ENCODE measurements at places on chromosomes 1 and 21. TPM values are rescaled to one million over a fixed set of nuclear protein-coding genes. Genes with fewer than 3 reads are reported as not detected.

- DNase-seq = peak; percentile 80
These were observed 495 bp downstream of the PI4KB start for GRCh38 chr1:151326619-151327222.

Gene LCE1F
- not detected for polyA plus RNA-seq

Gene SPRR2F
- polyA plus RNA-seq = not detected

DNA sequence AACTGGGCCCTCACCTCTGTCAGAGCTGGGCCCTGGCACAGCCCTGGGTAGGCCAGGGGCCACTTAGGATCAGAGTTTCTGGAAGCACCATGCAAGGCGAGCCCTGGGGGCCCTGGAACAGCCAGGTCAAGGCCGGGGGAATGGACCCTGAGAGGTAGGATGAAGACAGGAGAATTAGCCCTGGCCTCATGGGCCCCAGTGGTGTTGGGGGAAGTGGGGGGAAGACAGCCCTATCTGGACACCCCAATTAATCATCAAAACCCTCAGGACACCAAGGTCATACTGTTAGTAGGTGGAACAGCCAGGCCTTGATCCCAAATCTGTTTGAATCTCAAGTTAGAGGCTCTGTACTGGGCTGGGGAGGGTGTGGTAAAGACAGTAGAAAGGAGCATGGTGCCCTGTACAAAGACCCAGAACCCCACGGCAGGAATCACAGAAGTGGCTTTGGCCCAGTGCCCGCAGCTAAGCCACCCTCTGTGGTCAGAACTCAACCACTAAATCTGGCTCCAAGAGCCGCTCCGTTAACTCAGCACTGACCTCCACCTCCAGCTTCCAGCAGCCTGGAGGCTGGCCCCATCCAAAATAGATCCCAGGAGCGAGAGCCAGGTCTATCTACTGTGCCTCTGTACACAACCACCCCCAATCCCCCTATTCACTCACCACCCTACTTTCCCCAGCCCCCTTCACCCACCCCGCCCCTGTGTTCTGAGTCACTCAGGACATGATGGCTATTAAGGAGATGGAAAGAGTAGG lies 14.0 kb upstream of the TRIM63 start:
- no peak for DNase-seq

Gene MRPL24
- polyA plus RNA-seq = 73.1 TPM

GRCh38 chr1:56917356-56917755 lies 48.5 kb downstream of the C8B start:
- no peak for DNase-seq

- peak; percentile 91 for DNase-seq
These were observed 2.2 kb downstream of the TCEA3 start for GRCh38 chr1:23422241-23422877.

- no peak for DNase-seq
These were observed 3.9 kb upstream of the CLCA1 start for GRCh38 chr1:86464819-86465218.

Gene AGMAT
- polyA plus RNA-seq = 1.4 TPM

DNA sequence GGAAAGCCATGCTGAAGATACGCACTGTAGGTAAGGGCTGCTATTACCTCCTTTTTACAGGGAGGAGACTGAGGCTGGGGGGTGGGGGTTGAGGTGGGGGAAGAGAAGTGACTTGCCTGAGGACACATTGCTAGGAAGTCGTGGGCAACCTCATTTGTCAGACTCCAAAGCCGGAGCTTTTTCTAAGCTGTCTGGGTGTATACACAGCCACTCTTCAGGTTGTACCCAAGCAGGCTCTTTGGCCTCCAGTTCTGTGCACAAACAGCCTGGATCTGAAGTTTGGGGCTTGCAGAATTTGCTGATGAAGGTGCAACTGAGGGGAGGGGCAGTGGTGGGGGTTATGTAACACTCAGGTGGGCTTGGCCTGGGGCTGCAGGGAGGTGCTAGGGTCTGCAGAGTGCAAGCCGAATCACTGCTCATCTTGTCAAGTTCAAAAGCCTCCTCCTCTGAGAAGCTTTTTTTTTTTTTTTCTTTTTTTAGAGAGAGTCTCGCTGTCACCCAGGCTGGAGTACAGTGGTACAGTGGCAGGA lies 16.9 kb downstream of the TINAGL1 start:
- DNase-seq = no peak

DNA sequence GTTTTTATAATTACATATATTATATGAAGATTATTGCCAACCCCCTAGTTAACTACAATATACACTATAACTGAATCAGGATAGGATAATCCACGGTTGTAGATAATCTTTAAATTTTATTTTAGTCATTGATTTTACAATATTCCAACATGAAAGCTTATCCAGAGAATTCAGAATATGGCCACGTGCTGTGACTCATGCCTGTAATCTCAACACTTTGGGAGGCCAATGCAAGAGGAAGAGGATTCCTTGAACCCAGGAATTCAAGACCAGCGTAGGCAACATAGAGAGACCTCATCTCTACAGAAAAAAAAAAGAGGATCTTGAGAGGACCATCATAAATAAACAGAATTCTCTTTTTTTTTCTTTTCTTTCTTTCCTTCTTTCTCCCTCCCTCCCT lies 119.6 kb upstream of the CACYBP start:
- no peak for DNase-seq

DNA sequence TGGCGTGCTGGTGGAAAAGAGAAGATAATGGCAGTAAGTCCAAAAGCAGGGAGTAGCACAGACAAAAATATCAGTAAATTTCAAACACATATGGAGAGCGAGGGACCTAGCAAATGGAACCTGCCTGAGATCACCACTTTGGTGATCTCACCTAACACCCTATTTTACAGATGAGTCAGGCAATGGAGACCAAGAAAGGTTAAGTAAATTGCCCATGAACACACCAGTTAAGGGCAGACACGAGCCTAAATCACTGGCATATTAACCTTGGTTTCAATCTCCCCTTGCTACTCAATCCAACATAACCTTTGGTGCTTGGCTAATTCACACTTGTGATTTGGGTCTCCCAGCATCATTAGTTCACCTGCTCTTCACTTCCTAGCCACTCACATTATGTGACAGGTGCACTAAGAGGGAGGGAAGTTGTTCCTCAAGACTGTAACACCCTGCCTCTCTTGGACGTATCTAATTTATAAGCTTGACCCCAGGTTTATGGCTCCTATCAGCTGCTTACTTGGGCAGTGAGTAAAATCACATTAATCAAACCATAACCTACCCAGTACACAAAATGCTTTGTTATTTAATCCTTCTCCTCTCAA lies 11.5 kb downstream of the ZNF697 start:
- DNase-seq = no peak

DNA sequence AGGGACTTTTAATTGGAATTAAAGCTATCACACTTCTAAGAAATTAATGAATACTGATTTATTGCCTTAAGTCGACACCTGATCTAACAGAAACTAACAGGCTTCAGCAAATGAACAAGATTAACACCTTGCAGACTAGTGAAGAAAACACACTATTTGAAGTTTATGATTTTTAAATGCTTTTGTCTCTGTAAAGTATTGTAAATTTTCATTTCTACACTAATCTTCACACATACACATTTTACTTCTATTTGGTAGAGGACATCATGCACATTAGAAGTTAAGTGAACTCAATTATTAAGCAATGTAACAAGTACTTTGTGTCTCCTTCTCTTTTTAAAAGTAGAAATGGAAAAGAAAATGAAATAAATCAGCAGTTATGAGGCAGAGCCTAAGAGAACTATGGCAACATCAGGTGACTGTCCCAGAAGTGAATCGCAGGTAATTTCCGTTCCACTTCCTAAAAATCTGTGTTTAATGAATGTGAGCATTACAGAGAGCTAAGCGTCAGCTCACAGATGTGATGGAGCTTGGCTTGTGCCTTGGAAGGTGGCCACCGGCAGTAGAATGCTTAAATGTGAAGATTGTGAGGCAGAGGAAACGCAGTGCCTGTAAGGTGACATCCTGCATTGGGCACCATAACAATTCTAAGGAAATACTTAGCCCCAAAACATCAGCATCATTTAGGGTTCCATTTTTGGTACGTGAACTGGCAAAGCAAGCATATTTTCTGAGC lies 1.2 kb downstream of the PRMT2 start:
- DNase-seq = no peak

- DNase-seq = no peak
These were observed 22.7 kb downstream of the NDUFS5 start for GRCh38 chr1:39048745-39049370.

DNA sequence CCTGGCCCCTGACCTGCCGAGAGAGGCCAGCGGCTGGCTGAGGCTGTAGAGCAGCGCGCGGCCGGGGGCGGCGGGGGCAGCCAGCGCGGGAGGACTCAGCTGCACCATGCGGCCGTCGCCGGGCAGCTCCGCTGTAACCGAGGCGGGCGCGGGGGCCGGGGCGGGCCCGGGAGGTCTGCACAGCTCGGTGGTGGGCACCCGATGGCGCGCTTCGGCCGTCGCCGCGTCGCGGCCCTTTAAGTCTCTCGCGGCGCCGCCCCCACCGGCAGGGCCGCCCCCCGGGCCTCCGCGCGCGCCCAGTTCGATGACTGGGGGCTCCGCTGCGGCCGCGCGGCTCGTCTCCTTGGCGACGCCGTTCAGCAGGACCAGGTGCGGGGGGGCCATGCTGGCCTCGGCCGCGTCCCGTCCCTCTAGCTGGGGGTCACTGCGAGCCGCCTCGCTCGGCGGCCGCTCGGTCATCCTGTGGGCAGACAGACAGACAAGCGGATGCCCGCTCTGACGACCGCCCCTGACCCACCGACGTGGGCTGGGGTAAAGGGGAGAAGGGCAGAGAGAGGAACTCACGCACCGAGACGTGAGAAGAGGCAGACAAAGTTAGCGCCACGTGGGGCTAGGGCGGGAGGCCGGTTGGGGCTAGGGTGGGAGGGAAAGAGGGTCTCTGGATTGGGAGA lies 6.5 kb downstream of the TAL1 start:
- no peak for DNase-seq

DNA sequence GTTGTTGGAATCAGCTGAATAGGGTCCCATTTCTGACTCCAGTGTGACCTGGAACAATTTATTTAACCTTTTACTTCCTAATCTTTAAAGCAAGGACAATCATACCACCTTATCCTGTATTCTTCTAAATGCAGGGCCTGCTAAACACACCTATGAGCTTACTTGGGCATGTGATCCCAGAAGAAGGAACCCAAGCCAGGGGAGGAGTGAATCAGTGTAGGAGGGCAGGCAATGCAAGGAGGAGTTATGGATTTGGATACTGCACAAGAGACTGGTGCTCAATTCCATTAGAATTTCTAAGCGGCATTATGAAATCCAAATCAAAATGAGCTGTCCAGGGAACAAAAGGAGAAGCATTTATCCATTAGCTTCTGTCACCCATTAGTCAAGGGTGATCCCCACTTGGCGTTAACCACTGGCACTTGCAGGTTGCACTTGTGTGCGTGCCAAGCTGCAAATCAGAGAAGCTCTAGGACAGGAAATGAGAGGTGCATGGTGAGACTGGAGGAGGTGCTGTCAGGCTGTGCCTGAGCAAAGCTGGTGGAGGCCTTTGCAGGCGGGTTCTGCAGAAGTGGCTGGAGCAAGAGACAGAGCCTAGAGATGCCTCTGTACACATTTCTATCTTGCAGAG lies 297.2 kb upstream of the PLXNA2 start:
- DNase-seq = no peak

Gene CD48
- 1.7 TPM for polyA plus RNA-seq

- no peak for DNase-seq
These were observed 2.5 kb upstream of the ELAVL4 start for GRCh38 chr1:50106095-50106761.

Gene URB2
- 2.1 TPM for polyA plus RNA-seq

- DNase-seq = no peak
These were observed 321.4 kb downstream of the AJAP1 start for GRCh38 chr1:4975856-4976255.

Gene KHDC4
- 6.8 TPM for polyA plus RNA-seq

GRCh38 chr1:88985032-88985431 lies 7.4 kb downstream of the KYAT3 start:
- DNase-seq = no peak

GRCh38 chr1:59645893-59646292 lies 168.9 kb upstream of the HOOK1 start:
- DNase-seq = no peak

Gene UBL4B
- polyA plus RNA-seq = not detected

DNA sequence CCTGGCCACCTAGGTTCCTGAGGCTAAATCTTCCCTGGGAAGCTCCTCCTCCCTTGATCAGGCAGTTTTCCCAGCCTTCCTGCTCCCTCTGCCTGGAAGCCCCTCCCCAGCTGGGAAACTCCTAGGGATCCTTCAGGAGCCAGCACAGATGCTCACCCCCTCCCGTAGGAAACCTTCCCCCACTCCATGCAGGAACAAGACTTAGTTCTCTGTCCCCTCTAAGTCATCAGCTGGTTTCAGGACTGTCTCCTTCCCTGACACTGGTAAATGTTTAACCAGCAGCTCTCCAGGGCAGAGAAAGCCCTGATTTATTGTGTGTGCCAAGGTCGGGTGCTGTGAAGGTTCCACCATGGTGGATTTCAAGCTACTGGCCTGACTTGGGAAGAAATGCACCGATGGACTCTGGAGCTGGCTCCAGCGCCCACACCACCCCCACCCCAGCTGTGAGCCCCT lies 25.0 kb downstream of the TTC39A start:
- no peak for DNase-seq

GRCh38 chr1:82398357-82398756 lies 597.6 kb downstream of the ADGRL2 start:
- DNase-seq = no peak

- peak; percentile 66 for DNase-seq
These were observed 21.3 kb downstream of the SERINC2 start for GRCh38 chr1:31434101-31434871.

Gene TMOD4
- not detected for polyA plus RNA-seq

DNA sequence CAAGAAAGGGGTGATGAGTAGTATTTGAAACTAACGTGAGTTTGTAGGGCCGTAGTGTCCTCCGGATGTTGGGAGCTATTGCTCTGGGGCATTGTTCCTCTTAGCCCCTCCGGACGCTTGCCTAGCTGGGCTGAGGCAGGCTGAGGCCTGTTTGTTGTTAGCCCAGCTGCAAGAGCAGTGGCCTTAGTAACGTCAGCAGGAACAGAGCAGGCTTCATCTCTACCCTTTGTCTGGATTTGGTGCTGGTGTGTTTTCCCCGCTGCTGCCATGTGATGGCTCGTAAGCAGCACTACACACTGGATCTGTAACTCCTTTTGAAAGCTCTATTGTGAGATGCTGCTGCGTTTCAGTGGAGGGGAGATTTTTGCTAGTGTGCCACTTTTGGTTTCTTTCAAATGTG lies 57.6 kb downstream of the DNM3 start:
- DNase-seq = no peak

DNA sequence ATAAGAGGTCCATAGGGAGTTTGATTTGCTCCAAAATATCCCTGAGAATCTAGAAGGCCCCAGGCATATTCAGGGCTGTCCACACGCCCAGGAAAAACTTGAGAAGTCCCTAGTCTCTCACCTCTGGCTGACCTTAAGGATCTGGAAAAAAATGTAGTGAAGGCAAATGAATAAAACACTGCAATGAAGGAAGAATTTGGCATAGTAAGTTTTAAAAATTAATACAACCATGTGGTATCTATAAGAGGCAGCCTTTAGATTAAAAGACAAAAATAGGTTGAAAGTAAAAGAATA lies 91.3 kb downstream of the COLGALT2 start:
- no peak for DNase-seq

DNA sequence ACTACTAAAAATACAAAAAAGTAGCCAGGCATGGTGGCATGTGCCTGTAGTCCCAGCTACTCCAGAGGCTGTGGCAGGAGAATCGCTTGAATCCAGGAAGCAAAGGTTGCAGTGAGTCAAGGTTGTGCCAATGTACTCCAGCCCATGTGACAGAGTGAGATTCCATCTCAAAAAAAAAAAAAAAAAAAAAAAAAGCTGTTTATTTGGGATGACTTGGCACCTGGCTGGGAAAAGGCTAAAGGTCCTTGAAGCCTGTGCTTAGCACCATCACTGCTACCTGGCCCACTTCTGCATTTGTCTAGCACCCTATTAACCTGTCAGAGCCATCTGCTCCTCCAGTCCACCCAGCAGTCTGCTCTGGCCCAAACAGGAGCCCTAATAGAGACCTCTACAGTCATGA lies 25.0 kb downstream of the PRDX6 start:
- no peak for DNase-seq
